ENCODE measurements at places on chromosomes 12 and 14. TPM values are rescaled to one million over a fixed set of nuclear protein-coding genes. Genes with fewer than 3 reads are reported as not detected.

DNA sequence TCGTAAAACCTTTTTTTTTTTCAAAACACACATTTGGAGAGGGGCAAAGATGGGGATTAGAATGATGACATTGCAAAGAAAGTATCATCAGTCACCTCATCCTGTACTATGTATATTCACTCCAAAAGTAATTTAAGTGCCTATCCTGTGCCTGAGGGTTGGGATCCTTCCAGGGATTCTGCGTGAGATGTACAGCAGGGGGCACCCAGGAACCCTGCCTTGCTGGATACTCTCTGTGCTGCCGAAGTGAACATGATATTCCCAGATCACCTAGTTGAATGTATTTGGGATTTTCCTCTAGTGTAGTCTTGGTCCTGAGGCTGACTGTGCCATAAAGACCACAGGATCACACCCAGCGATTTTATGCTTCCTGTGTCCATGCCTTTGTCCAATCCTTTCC is 372.7 kb downstream of the IPO8 start:
- DNase-seq = no peak

GRCh38 chr12:15859116-15859515 is 23.1 kb upstream of the STRAP start:
- no peak for DNase-seq

GRCh38 chr12:124036657-124037109 is 63.7 kb downstream of the ZNF664 start:
- DNase-seq = peak; percentile 43

- no peak for DNase-seq
Observed at GRCh38 chr12:61870658-61871484, 389.3 kb upstream of the USP15 start.

DNA sequence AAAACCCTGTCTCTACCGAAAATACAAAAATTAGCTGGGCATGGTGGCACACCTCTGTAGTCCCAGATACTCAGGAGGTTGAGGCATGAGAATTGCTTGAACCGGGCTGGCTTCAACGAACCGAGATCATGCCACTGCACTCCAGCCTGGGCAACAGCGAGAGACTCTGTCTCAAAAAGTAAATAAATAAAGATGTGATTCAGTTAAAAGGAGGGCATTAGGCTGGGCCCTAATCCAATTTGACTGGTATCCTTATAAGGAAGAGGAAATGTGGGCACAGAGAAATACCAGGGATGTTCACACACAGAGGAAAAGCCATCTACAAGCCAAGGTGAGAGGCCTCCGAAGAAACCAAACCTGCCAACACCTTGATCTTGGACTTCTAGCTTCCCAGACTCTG is 10.1 kb upstream of the DCAF4 start:
- no peak for DNase-seq

DNA sequence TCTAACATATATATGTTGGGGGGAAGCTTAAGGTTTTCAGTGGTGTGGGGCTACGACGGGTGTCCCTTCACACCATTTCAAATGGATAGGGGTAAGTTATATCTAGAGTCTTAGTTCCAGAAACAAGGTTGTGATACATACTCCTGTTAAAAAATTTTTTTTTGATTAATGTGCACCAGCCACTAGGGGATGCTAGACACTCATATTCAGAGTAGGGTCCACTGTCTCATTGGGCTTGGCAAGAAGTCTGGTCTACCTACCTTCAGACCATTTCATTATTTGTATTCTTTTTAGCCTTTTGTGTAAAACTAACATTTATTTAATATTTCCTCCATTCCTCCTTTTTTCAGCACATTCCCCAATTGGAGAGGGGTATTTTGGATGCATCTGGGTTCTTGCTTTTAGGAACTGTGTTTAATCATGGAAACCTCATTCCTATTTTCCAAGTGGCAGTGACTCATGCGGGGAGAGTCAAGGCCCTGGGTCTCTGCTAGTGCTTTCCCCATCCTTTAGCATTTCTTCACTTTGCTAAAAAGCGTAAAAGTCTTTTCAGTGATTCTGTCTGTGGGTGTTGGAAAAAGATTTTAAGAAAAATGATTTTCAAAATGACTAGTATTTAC is 33.4 kb downstream of the ANO4 start:
- DNase-seq = no peak

DNA sequence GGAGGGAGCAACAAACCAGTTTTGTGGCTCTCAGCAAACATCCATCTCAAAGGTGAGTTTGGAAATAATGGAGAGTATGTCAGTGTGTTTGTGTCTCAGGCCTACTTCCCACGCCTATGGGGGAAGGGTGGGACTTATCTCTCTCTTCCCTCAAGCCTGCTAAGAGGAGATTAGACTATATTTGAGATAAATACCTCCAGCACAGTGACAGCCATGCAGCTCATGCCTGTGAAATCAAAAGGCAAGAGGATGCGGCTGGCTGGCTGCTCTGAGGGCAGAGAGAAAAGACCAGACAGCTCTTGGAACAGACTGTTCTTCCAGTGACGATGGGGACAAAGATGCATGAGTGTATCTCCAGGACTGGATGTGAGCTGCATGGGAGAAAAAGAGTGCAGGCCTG is 14.7 kb upstream of the POC1B start:
- no peak for DNase-seq

DNA sequence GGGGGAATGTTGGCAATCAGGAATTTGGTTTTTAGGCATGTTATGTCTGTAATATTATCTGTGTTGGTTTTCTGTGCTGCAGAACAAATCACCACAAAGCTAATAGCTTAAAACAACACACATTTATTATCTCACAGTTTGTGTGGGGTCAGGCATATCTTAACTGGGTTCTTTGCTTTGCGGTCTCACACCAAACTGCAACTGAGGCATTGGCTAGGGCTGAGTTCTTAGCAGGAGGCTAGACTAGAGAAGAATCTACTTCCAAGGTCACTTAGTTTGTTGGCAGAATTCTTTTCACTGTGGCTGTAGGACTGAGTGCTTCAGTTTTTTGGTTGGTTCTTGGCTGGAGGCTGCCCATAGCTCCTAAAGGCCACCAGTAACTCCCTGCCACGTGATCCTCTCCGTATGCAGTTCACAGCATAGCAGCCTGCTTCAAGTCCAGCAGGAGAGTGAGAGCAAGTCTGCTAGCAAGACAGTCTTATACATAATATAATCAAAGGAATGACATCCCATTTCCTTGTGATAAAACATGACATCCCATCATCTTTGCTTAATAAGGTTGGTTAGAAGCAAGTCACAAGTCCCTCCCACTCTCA is 21.6 kb downstream of the ATF1 start:
- no peak for DNase-seq

DNA sequence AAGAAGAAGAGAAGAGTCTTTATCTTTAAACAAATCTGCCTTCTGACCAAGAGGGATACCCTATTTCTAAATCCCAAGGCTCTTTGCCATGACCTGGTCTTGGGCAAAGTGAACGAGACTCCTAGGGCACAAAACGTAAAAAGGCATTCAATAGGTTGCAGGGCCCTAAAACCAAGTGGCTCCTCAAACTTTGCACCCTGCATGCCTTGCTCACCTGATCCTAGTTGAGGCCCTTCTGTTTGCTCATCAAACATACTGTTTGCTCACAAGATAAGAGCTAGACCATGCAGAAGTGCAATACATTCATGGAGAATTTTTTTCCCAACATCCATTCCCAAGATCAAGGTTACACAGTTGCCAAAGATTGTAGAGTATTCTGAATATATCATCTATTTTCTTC is 7.9 kb upstream of the PRH1 start:
- no peak for DNase-seq

DNA sequence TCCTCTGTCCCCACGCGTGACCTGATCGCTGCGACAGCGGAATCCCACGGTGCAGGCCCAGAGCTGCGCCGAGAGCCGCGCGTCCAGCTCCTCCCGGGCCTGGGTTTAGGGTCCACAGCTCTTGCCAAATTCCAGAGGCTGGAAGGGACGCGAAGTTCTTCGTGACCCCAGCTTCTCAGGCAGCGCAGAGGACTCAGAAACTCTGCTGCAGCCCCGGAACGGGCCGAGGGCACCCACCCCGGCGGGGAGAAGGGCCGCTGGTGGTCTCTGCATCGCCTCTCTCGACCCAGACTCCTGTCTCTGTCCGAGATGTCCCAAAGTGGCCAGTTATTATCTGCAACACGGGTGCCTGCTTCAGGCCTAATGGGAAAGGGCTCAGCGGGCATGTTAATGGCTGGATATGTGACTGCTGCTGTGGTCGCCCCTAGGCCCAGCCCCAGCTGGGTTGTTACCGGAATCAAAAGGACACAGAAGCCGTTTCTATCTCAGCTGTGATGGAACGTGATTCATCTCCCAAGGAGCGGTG is 236.4 kb downstream of the VRK1 start:
- no peak for DNase-seq

TSPAN19 gene
- total RNA-seq = not detected

HHIPL1 gene
- 2.1 TPM for total RNA-seq

ASCL1 gene
- total RNA-seq = not detected

CRIP1 gene
- total RNA-seq = 192 TPM

Measured in left cardiac atrium (tissue), 4 donors.